Activated CD4-positive, alpha-beta T cell treated with anti-CD3 and anti-CD28 coated beads for 4 hours (primary cell): ENCODE measurements at places on chromosomes 3 and 15.

- no peak for DNase-seq
These were observed 43.0 kb downstream of the CDAN1 start for GRCh38 chr15:42693942-42694341.

- no peak for DNase-seq
These were observed 42.0 kb upstream of the KCNH8 start for GRCh38 chr3:19106307-19106706.

DNA sequence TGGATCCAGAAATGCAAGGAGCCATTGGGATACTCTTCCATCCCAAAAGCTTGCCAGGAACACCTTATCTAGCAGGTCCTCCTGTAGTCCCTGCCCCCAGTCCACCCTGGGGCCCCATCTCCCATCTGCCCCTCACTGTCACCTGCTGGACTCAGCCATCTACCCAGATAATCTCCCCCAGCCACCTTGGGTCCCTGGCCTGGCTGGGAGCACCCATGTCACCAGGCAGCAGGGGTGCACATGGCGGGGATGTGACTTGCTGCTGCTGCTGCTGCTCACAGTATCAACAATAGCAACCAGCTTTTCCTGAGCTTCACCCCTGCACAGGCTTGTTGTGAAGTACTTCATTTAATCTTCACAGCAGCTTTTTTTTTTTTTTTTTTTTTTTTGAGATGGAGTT lies 12.6 kb downstream of the PTH1R start:
- no peak for DNase-seq

DNA sequence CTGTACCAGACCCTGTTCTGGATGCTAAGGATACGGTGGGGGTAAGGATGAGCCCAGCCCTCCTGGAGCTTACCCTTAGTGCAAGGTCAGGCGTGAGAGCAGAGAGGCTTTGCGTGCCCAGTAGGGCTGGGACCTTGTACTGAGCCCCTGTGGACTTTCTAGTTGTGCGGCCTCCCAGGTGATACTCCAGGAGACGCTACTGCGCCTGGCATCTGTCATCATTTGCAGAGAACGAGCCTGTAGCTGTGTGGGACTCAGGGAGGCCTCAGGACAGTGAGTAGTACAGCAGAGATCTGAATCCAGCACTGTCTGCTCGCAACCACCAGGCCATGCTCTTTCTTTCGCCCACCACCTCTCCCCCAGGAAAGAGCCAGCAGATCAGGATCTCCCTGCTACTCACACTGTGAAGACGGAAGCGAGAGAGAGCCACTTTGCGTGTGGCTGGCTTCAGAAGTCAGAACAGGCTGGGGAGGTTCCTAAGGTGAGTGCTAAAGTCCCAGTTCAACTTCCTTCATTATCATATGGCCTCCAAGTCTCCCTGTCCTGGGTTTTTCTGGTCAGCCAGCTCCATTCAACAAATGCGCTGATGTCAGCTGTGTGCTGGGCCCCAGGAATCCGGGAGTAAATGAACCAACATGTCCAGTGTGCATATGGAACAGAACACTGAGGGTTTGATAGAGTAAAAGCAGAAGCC lies 38.2 kb upstream of the ITGA11 start:
- DNase-seq, result no peak

DNA sequence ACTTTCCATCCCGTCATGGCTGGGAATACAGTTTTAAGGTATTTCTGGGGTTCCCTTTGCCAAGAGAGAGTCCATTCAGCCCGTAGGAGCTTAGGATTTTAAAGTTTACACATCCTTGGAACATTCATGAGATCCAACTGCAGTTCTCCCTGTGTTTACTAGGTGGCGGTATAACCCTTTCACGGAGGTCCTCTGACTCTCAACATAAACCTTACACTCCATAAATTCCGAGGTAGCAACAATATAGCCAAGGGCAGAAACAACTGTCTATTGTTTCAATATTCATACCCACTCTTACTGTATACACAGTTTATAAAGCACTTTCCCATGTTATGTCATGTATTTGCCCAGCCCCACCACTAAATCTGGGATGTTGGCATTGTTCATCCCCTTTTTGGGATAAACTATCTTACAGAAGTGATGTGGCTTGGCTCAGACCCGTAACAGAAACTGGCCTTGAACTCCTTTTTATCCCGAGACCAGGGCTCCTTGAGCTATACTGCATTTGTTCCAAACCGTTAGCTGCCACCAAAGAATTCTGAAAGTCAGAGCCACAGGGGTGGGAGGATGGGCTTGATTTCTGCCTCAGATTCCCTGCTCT lies 69.2 kb upstream of the COL6A5 start:
- no peak for DNase-seq

DNA sequence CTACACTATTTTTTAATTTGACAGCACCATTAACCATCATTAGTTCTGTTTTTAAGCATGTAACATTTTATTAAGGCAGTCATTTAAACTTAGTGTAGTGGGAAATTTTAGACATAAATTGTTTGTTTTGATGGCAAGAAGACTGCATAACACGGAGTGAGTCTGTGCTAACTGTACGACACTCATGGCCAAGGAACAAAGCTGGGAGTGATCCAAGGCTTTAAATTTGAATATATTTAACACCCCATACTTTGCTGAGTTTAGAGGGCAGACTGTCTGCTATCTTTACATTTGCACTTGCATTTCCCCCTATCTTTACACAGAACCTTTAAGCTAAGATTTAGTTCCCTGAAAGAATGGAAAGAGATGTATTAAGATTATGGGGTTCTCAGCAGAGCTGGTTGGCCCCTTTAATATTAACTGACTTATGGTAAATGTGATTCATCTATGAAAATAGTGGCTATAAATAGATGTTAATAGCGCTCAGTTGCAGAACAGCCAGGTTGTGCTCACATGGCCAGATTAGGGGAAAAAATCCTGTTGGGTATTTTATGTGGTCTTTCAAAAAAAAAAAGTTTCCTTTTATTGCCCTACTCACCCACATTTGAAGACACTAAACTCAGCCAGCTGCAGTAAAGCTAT lies 120.7 kb downstream of the CMSS1 start:
- no peak for DNase-seq

GRCh38 chr3:43874731-43875130 lies 184.0 kb downstream of the ABHD5 start:
- DNase-seq, result no peak

DNA sequence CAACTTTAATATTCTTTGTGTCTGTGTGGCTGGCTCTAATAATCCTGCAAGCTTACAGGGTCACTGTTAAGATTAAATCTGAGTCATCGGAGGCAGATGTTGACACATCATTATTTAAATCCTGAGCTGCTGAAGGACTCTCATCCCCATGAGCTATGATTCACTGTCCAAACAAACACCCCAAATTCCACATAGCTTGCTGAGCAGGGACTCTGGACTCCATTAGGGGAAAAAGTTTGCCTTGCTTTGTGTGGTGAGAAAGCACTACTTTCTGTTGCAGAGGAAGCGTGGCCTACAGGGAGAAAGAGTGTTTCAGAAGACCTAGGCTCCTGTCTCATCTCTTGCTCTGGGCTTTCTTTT lies 213.7 kb downstream of the PDCD6IP start:
- no peak for DNase-seq

- DNase-seq, result no peak
These were observed 1.3 kb downstream of the GREM1 start for GRCh38 chr15:32718821-32719716.

DNA sequence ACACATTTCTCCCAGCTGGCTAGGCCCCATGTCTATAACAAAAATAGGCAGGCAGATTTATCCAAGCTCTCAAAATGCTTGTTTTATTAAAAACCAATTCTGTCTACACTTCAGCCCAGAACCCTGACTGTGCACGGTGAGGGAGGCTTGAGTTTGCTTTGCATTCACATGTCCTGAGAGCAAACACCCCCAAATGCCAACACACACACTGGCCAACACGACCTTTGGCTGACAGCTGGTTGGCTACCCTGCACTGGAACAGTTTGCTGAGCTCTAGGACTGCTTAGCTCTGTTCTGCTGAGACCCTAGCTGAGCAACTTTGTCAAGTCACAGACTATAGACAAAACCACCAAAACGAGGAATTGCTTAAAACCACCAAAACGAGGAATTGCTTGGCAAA lies 3.6 kb downstream of the STIMATE start:
- DNase-seq, result no peak

DNA sequence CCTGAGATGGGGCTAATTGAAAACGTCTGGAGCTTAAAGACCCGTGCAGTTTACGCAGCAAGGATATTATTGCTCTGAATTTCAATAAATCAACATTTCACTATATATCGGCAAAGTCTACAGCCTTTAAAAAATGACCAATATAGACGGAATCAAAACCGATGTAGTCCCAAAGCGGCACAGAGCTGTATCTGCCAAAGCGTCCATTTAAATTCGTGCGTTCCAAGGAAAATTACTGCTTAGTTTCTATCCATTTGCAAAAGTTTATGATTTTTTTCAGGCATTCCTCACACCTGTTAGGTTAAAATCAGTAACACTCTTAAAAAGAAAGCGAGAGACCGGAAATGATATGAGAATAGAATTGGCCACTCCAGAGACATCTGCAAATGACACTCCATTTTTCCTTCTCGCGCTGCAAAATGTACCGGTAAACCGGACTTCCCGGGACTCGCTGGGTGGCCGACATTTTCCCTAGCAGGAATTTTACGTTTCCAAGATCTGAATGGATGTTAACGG lies 777 bp upstream of the EIF4A2 start:
- DNase-seq, result no peak

- peak; percentile 39 for DNase-seq
These were observed 14.2 kb downstream of the ZNF80 start for GRCh38 chr3:114223143-114223542.
